Mesenteric fat pad (tissue), 1 donor: ENCODE measurements at places on chromosomes 1 and 21. TPM values are rescaled to one million over a fixed set of nuclear protein-coding genes. Genes with fewer than 3 reads are reported as not detected.

DNA sequence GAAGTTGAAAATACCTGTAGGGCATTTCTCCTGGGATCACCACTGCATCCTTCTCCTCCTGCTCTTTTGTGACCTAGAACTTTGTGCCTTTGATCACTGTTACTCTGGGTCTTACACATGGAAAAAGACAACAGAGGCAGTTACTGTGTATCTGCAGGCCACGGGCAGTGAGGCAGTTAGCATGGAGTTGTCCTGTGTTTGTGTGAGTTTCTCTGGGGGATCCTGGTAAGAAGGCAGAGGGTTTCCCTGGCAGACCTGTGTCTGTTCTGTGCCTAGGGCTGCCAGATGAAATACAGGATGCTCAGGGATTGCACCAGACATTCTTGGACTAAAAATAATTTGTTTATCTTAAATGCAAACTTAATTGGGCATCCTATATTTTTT is 44.4 kb upstream of the SCCPDH start:
- DNase-seq = no peak

DNA sequence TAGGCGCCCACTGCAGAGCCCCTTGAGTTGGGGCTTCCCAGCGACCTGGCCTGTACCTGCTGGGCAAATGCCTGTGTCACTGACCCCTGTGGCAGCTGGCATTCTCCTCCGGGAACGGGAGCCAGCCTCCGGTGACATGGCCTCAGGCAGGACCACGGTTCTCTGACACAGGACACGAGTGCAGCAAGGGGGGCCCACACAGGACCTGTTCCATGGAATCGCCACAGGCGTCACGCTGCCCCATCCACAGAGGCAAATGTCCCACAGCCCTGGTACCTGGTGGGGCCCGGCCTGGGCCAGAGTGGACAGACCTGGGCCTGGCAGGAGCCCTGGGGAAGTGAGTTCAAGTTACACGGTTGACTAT is 2.6 kb downstream of the ITGB2 start:
- no peak for DNase-seq

DNA sequence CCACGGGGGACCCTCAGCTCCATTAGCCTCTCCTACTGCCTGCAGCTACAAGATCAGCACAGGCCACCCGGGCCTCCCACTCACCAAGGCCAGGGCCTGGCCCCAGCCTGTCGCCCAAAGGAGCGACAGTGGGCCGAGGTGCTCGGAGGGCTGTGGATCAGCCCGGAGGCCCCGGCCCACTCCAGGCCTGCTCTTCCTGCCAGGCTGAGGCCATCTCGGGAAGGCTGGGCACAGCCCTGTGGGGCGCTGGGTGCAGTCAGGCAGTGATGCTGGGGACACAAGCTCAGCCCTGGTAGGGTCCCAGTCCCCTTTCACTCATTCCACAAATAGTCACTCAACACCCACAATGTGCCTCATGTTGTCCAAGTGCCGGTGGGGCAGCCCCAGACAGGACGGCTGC is 58.8 kb downstream of the CASZ1 start:
- no peak for DNase-seq

DNA sequence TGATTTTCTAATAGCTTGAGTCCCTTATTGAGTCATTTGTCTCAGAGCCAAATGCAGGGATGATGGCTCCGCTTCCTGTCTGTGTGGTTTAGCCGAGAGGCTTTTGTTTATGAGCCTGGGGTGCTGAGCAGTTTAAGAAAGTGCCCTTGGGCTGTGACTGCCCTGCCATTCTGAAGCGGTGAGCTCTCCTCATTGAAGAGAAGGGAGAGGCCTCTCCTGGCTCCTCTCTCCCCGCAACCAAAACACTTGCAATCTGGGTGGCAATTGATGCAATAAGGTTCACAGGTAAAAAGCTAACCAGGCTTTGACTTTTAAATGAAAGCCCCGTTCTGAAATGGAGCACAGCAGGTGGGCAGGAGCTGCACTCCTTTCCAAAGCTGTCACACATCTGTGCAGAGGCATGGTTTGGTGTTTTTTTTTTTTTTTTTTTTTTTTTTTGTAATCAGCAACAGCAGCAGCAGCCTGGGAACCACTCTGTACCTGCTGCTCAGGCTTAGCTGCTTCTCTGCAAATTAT is 403.7 kb downstream of the SIPA1L2 start:
- DNase-seq = no peak

The C1orf105 gene
- not detected for total RNA-seq

DNA sequence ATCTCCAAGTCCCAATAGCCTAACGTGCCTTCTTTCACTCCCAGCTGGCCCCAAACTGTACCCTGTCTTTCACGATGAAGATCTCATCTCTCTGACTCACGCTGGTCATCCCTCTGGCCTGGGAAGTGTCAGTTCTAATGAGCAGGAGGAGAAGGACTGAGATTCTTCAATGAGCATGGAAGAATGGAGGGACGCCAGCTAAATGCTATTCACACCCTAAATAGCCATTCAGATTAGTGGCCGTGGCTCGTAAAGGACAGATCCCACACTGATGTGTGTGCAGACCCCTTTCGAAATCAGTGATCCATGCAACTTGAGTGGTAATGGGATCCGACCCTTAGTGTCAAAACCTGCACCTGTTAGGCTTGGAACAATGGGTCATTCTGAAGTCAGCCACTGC is 75.9 kb upstream of the SMYD2 start:
- DNase-seq = no peak

The PMVK gene
- 31.2 TPM for total RNA-seq

The NKAIN1 gene
- not detected for total RNA-seq

The CRNN gene
- not detected for total RNA-seq

GRCh38 chr1:55155522-55155921 is 59.6 kb downstream of the USP24 start:
- no peak for DNase-seq

The B3GALT5 gene
- total RNA-seq = 0.06 TPM

GRCh38 chr1:19260211-19261138 is 8.9 kb downstream of the MRTO4 start:
- DNase-seq = no peak

DNA sequence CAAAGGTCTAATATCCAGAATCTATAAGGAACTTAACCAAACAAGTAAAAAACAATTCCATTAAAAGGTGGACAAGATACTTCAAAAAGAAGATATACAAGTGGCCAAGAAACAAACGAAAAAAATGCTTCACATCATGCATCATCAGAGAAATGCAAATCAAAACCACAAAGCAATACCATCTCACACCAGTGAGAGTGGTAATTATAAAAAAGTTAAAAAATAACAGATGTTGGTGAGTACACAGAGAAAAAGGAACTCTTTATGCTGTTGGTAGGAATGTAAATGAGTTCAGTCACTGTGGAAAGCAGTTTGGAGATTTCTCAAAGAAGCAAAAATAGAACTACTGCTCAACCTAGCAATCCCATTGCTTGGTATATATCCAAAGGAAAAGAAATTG is 218.6 kb downstream of the SLC44A5 start:
- DNase-seq = no peak
